ENCODE measurements at places on chromosomes 3 and 15. TPM values are rescaled to one million over a fixed set of nuclear protein-coding genes. Genes with fewer than 3 reads are reported as not detected.
A peak's percentile ranks its signal among the peaks of the same experiment; 100 is the strongest.

Gene RAB6B
- 4.3 TPM for total RNA-seq

Gene OR5K2
- not detected for total RNA-seq

Gene SERINC4
- total RNA-seq, result not detected

Gene BNC1
- not detected for total RNA-seq

Gene KCNH8
- total RNA-seq, result not detected

Gene CKMT1A
- total RNA-seq, result 3.8 TPM

Gene FMN1
- total RNA-seq, result not detected

Gene HLTF
- total RNA-seq, result 81.1 TPM

Gene SELENOT
- total RNA-seq, result 130 TPM

Gene AADACL2
- total RNA-seq, result not detected

Gene FGF12
- not detected for total RNA-seq

DNA sequence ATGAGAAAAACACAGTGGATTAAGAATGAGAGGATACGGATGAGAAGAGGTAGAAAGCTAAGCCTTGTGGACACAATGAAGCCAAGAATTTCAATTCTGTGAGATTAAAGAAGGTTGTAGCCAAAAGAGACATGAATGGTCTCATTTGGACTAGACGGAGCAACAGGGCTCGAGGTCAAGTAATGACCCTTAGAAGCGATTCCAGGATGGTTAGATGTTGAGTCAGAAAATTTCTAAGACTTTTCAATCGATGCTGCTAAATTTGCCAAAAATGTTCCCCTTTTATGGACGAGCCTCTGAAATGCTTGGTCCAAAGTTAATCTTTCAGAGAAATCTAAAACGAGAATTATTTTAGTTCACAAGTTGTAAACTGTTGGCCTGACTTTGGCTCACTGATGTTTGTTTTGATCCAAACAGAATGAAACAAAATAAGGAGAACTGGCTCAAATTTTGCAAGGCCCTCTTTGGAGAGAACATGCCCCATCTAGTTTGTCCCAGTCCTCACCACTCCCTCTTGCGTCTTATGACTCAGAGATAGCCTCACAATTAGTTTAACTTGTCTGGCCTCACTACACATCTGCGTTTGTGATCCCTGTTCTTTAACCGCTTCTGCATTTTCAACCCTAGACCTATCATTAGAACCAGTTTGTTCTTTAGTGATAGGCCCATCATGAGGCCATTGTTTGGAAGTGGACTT is 235.5 kb downstream of the PDZRN3 start:
- DNase-seq, result no peak

- DNase-seq, result no peak
Observed at GRCh38 chr15:50702762-50703334, 16.3 kb upstream of the TRPM7 start.

DNA sequence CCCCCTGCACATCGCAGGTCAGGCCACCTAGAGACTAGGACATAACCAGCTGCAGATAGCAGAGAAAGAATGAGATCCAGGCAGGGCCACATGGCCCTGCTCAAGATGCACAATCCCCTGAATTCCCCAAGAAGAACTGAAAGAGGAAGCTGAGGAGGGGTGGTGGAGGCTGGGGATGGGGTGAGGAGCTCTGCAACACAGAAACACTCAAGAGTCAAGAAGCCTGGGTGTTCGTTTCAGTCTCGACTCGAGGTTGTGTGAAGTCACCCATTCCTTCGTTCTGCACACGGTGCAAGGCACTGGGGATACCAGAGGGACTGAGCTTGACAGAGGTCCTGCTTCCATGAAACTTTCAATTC is 62.0 kb downstream of the TLE3 start:
- no peak for DNase-seq

- no peak for DNase-seq
Observed at GRCh38 chr3:64392001-64392400, 166.7 kb upstream of the PRICKLE2 start.

- no peak for DNase-seq
Observed at GRCh38 chr3:151075869-151076562, 9.4 kb upstream of the MED12L start.

DNA sequence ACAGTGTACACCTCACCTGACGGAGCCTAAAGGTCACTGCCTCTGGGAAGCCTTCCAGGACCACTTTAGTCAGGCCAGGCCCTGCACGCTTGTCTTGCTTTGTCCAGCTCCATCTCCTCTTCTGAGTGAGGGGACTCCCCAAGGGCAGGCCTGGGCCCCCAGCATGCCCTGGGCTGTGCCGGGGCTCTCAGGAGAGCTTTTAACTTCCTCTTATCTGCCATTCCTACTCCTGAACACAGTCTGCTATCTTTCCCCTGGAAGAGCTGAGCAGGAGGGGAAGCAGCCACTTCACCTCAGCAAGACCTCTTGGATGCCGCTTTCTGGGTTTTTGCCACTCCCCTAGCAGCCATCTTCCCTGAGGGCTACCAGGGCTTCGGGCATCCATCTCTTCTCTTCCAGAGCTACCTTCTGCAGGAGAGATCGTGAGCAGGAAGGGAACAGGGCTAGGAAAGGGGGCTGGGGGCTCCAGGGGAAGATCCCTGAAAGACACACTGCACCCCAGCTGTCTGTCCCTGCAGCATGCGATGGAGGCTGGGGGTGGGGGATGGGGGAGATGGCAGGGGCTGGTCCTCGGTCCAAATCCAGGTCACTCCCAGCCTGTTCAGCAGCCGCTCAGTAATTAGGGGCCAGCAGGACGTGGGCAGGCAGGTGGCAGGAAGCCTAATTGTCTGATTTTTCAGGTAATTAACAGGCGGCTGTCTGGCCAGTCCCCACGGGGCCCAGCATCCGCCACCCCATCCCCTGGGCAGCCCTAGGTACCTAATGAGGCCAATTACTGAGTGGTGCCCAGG is 19.9 kb upstream of the RPL29 start:
- peak; percentile 83 for DNase-seq

GRCh38 chr3:27596334-27596841 is 112.2 kb upstream of the SLC4A7 start:
- no peak for DNase-seq

- DNase-seq, result peak; percentile 48
Observed at GRCh38 chr3:181700168-181701087, 11.3 kb upstream of the SOX2 start.

DNA sequence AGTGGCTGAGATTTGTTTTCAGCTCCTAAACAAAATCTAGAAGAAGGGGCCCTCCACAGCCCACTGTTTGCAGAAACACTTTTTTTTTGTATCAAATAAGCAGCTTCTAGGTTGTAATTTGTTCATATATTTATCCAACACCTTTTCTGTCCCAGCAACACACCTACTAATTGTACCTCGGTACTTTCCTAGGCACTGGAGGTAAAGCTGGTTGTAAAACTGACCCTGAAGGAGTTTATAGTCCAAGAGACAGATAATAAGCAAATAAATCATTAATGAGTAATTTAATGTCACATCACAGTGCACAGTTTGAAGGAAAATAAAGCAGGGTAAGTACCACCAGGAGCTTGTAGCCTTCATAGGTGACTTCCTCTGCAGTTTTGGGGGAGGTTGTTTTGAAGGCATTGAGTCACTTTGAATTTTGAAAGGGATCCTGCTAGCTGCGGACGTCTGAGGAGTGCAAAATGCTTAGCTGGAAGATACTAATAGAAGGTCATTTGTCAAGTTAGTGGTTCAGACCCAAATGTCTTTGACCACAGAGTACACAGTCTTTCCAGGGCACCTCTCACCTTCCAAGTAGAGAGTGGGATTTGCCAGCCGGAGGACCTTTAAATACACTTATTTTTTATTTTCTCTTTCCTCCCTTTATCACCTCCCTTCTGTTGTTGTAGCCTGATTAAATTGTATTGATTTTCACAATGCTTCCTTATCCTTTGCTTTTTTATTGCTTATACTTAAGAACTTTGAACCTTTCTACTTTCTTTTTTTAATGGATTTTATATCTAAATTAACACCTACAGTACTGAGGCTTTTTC is 53.8 kb downstream of the CMSS1 start:
- no peak for DNase-seq

GRCh38 chr3:60096403-60096802 is 1046.6 kb upstream of the CFAP20DC start:
- DNase-seq, result no peak

DNA sequence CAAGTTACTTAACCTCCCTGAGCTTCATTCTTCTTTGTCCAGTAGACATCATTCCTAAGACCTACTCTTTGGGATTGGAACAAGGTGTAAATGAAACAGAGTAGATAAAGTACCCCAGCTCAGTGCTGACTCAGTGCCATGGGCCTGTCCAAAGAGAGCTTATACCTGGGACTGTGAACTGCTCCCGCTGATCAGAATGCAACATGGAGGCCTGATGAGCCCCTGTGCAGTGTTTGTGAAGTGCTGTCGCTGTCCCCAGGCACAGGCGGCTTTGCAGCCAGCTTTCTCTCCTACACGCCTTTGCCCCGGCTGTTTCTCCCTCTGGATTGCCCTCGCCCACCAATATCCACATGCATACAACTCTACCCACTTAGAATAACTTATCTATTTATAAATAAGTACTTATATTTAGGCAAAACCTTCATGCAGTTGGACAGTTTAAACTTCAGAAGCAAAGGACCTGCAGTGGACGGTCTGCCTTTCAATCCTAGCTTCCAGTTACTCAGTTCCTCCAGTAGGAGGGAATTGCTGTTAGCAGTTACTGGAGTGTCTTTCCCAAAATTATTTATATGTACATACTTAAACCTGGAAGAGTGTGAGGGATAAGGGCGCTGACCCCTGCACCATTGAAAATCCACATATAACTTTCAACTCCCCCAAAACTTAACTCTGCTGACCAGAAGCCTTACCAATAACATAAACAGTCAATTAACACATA is 80.0 kb downstream of the CORO2B start:
- DNase-seq, result peak; percentile 54

DNA sequence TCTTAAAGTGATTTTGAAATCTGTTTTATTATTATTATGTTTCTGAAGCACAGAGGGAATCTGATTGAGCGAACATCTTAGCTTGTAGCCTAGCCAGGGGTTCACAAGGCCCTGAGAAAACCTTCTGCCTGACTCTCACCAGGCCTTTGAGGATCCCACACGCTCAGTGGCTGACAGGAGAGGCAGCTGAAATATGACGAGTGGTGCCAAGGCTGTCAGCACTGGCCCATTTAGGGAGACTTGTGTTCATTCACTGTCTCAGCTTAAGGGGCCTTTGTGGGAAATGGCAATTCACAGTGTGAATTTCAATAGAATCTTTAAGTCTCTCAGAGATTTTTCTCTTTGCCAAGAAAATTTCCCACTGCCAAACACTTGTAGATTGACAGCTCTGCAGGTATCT is 770.9 kb downstream of the TUSC7 start:
- DNase-seq, result no peak

GRCh38 chr3:85244091-85244490 is 285.3 kb downstream of the CADM2 start:
- DNase-seq, result no peak

- no peak for DNase-seq
Observed at GRCh38 chr3:148147903-148148302, 549.8 kb upstream of the AGTR1 start.

DNA sequence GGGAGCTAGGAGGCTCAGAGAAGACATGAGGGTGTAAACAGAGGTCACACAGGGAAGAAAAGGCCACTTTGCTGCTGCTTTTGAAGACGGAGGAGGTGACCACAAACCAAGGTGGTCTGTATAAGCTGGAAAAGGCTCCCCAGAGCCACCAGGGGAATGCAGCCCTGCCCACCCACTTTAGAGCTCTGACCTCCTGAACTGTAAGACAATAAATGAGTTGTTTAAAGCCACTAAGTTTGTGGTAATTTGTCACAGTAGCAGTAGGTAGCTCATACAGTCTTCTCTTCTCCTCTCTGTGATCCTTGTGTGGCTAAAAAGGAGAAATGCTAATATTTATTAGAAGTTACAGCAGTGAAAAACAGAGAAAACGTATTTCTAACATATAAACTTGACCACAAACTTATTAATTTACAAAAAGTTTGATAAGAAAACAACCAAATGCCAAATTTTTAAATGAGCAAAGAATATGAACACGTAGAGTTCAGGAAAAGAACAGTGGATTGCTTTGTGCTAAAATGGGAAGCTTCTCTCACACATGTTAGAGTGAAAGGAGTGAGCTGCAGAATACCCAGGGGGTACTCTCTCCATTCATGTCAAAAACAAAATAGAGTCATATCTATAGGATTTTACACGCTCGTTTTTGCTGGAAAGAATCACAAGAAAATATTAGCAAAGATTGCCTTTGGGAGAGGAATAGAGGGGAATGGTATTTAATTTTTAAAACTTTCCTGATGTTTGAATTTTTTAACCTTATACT is 71.0 kb downstream of the NOX5 start:
- DNase-seq, result no peak

- DNase-seq, result peak; percentile 50
Observed at GRCh38 chr3:76565496-76566210, 474.2 kb upstream of the ROBO2 start.

DNA sequence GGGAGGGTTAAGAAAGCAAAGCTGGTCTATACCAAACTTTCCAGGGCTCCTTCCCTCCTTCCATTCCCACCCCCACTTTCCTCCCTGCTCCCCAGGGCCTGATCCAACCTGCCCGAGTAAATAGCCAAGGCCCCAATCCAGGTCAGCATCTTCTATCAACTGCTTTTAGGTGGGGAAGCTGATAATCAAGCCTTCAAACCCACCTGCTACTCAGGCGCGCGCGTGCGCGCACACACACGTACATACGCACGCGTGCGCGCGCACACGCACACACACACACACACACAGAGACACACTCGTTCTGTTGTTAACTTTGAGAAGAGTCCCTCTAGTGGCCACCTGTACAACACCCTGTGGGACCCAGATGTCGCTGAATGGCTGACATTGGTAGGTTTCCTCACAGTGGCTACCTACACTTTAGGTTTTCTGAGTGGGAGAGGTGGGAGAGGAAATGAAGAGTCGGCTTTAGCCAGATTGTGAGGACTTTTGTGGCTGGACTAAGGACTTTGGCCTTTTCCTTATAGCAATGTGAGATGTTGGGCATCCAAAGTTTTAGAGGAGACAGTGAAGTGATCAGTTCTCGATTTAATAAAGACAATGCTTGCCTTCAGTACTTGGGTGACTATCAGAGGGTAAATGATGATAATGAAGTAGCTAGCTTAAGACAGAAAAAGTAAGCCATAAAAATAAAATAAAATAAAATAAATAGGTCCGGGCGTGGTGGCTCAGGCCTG is 179.9 kb upstream of the C2CD4B start:
- DNase-seq, result peak; percentile 28

- DNase-seq, result no peak
Observed at GRCh38 chr15:101844916-101845315, 32.9 kb downstream of the OR4F15 start.

DNA sequence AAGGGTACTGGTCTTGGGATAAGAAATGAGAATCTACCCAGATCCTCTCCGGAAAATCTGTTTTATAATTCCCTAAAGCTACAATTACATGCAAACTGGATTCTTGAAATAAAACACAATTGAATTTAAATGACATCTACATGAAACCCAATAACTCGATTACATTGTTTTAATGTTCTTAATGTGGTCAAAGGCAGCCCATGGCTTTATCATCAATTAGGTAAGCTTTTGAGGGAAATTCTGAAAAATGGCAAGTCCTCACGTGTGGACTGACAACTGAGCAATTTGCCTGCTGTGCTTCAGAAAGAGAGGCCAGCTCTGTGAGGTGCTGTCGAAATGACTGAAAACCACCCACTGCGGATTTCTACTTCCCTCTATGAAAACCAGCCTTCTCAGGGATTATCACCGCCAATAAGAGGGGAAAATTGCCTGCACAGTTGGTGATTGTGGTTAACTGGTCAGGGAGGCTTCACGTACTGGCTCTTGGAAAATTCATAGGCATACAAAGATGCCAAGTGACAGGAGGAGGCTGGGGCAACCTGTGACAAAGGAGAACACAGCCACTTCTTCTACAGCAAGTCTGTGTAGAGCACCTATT is 200.8 kb upstream of the SLCO3A1 start:
- DNase-seq, result no peak
